T-helper 9 cell (primary cell): ENCODE measurements at places on chromosomes 4 and X.

GRCh38 chr4:108612365-108612764 lies 8.0 kb upstream of the RPL34 start:
- DNase-seq, result no peak

DNA sequence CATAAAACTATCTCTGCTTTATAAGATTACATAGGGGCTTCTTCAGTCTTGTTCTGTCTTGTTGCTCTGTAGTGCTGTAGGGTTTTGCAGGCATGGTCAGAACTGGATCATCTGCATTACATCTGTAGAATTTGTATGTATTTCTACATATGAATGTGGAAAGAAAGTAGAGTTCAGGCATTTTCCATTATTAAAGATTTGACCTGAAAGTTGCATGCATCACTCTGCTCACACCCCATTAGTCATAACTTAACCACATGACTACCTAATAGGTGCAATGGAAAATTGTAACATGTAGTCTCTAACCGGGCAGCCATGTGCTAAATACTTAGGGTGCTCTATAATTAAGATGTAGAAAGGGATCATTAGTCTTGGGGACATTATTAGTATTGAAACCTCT lies 45.7 kb upstream of the AGA start:
- no peak for DNase-seq

- no peak for DNase-seq
Measured at GRCh38 chrX:55839485-55839884, 121.9 kb downstream of the RRAGB start.

DNA sequence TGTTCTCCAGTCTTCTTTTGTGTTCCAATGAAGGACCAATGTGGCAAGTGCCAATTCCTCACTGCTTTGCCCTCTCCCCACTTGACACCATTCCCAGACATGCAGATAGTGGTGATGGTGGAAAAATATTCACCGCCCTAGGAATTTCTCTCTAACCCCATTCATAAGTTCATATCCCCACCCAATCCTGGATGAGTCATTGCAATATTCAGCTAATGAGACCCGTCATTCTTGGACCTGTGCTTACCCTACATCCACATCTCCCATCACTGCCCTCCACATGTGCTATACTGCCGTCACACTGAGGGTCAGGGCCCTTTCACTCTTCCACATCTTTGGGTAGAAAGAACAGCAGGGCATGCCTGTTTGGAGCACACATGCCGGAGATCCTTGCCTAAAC lies 199.2 kb downstream of the KCNIP4 start:
- no peak for DNase-seq

GRCh38 chr4:79638735-79639134 lies 230.7 kb upstream of the GK2 start:
- no peak for DNase-seq

DNA sequence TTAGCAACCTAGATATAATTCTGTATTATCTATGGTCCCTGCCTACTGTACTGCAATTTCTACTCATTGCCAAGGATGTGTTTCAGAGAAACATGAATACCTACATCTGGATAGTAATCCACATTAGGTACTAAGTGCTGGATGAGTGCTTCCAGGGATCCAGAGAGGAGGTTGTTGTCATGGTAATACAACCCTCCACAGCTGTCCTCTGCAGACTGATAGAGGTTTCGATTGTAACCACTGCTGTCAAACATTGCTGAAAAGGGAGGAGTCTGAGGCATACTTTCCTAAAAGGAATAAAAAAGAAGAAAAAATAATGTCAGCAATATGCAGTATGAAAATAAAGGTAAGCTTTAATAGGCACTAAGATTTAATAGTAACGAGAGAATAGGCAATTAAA lies 12.5 kb downstream of the RASGEF1B start:
- no peak for DNase-seq

- DNase-seq, result no peak
Measured at GRCh38 chr4:26431461-26432180, 58.7 kb downstream of the CCKAR start.

- no peak for DNase-seq
Measured at GRCh38 chrX:107493141-107493540, 43.7 kb downstream of the FRMPD3 start.

DNA sequence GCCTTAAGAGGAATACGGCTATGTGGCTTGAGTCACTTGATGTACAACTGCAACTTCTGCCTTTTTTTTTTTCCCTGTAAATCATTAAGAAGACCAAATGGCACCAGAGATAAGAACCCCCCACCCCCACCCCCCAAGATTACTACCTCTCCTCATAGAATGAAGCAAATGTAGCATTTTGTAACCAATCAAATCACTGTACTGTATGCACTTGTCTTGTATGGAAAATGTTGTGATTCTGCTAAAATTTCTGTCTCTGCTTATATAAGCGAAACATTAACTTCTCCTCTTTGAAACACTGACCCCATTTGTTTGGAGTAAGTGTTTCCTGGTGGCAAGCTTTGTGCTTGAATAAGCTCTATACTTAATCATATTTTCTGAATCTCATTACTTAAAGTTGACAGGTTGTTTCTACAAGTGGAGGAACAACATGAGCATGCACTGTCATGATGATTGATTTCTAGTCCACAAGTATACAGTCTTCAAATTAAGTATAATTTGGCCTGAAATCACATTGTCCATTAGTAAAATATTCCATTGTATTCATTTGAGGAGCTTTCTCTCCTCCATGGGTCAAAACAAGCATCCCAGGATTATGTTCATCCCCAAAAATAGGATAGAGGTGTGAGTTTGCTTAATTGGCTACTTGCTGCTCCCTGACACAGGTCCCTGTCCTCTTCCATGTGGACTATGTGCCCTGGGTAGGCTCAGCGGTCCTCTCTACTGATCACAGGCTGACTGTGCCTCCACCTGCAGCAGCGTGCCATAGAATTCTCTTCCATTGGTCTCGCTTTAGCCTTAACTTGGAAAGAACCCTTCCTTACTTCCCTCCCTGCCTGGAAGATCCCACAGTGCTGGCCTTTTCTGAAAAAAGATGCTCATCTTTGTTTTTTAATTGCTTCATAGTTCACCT lies 104.0 kb upstream of the BMP2K start:
- no peak for DNase-seq

DNA sequence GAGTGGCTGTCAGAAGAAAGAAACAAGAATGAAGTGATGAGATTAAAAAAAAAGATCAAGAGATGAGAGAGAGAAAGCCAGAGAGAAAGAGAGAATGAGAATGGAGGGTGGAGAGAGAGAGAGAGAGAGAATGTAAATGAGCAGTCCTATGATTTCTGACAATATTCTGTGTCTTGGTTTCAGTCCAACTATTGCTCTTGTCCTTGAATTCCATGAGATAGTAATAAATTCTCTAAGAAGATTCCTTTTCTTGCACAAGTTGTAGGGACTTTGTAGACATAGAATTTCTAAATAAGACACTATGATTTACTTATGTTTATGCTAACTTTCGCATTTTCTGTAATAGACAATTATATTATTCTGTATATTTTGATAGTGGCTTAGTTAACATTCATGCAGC lies 149.6 kb upstream of the CTSO start:
- no peak for DNase-seq

DNA sequence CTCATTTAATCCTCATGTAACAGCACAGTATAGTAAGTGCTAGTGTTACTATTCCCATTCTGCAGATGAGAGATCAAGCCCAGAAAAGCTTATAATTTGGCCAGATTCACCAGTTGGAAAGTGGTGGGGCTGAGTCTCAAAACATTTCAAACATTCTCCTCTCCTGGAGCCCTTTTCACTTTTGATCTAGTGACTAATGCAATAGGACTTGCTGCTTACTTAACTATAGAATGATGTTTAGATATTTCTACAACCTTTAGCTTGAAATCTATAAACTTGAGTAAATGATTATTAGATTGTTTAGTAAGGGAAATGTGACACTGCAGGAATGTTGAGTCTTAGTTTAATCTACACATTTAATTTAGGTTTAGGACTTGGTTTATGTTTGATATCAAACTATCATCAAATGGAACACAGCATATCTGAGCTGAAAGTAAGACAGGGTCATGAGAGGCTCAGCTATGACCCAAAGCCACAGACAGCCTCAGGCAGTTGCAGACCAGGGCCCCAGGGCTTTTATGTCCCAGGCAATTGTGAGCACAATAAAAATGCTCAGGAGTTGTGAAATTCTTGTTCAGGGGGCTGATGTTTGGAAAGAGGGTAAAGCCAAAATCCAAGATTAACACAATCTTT lies 199.5 kb upstream of the HS3ST1 start:
- no peak for DNase-seq

GRCh38 chrX:17553961-17554482 lies 179.0 kb downstream of the NHS start:
- no peak for DNase-seq

DNA sequence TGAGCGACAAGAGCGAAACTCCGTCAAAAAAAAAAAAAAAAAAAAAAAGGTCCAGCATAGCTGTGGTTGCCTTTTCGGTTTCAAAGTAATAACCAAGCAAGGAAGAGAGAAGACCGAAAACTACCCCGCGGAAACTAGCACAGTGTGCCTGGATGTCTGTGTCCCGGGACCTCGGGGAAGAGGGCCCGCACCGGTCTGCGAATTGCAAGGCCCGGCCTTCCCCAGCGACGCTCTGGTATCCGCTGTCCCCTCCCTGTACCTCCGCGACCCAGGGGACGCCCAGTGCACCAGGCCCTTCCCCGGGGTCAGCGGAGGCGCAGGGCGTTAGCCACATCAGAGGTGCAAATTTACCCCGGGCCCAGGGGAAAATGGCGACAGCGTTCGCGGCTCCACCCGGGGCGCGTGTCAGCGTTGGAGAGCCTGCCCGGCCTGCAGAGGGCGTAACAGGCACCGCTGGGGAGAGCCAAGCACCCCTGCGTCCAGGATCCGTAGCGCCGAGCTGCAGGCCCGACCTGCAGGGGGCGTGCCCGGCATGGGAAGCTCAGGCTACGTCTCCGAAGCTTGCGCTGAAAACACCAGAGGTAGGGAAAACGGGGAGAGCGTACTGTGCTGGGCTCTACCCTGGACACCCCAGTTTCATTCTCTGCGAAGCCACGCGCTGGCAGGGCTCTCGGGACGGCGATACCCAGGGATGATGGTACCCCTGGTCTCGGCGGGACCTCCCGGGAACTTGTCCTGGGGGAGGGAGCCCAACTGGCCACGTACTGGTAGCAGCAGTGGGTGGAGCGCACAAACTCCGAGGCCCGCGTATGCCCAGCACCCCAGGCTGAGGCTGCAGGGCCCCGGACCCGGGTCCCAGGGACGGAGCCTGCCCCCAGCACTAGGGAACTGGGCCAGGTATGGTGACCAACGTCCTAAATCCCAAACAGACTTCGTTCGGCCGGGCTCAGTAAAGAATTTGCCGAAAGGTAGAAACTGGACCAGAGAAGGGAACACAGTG lies 16.2 kb downstream of the NKX6-1 start:
- DNase-seq, result no peak

DNA sequence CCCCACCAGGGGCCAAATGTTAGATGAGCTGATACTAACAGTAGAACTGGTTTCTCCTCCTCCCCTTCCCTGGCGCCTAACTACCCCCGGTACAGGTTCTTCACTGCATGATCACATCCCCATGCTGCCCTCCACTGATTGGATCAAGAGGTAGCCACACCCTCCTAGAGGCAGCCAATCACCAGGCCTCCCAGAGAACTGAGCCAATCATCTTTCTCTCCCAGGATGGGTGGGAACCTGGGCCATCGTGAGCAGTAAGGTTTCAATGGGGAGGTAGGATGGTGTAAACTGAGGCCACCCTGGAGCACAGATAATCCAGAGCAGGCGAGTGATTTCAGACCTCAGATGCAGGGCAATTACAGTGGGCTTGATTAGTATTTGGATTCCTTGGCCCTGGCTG lies 64.2 kb downstream of the PPP2R2C start:
- DNase-seq, result no peak

DNA sequence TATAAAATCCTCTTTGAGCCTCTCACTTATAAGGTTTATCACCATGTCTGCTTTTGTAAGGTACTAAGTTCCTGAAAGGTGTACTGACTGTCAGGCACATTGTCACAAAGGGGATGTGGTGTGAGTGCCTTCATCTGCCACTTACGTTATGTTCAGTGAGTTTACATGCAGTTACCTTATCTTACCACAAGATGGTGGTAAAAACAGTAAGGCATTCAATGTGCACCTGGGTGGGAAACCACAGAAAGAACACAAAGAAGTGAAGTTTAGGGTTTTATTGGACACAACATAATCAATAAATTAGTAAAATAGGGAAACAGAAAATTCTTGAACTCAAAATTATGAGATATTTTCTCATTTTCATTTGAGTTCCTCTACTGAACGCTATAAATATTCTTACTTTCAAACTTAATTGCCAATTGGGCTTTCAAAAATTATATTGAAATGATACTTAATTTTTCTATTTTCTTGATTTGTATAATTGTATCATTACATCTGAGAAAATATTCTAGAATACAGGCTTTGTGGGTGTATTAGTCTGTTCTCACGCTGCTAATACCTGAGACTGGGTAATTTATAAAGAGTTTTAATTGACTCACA lies 650.8 kb downstream of the PCDH7 start:
- DNase-seq, result no peak

GRCh38 chr4:11098461-11098860 lies 330.2 kb downstream of the HS3ST1 start:
- DNase-seq, result no peak

DNA sequence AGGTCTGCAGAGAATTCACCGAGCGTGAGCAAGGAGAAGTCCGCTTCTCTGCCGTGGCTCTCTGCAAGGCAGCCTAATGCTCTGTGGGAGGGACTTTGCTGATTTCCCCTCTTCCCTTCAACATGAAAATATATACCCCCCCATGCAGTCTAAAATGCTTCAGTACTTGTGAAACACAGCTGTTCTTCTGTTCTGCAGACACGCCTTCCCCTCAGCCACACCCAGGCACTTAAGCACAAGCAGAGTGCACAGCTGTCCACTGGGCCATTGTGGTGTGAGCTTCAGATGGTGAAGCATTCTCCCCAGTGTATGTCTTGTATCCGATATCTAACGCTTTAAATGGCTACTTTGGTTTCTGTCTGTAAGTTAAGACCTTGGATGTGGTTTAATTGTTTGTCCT lies 11.3 kb downstream of the UCHL1 start:
- no peak for DNase-seq

- DNase-seq, result no peak
Measured at GRCh38 chrX:580030-580429, 50.6 kb upstream of the SHOX start.

- no peak for DNase-seq
Measured at GRCh38 chr4:35695421-35695820, 548.9 kb downstream of the ARAP2 start.

GRCh38 chr4:3399277-3400194 lies 42.2 kb upstream of the HGFAC start:
- DNase-seq, result no peak

GRCh38 chr4:147944249-147944648 lies 212.4 kb downstream of the ARHGAP10 start:
- DNase-seq, result no peak

DNA sequence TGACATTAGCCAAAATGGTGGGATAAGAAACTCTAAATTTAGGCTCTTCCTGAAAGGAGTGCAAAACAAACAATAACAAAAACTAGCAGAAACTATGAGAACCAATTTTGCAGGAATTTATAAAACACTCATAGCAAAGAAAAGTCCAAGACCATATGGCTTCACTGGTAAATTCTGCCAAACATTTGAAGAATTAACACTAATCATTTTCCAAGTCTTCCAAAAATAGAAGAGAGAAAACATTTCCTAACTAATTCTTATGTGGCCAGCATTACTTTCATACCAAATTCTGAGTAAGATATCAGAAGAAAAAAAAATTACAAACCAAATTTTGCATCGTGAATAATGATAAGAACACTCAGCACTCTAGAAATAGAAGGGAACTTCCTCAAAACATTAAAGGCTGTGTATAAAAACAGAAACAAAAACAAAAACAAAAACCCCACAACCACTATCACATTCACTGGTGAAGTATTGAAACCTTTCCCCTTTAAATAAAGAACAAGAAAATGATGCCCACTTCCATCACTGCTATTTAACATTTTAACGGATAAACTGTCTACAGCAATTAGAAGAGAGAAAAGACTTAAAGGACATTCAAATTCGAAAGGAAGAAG lies 524.3 kb upstream of the GALNTL6 start:
- no peak for DNase-seq
